ENCODE measurements at places on chromosomes 12 and 14. TPM values are rescaled to one million over a fixed set of nuclear protein-coding genes. Genes with fewer than 3 reads are reported as not detected.

Gene DENND5B
- polyA plus RNA-seq: 18.1 TPM

Gene ASCL1
- polyA plus RNA-seq: not detected

Gene SLCO1A2
- not detected for polyA plus RNA-seq

Gene PMCH
- 0.41 TPM for polyA plus RNA-seq

Gene SLC5A8
- not detected for polyA plus RNA-seq

Gene SCNN1A
- polyA plus RNA-seq: not detected

Gene MEG3
- 5,017 TPM for polyA plus RNA-seq

DNA sequence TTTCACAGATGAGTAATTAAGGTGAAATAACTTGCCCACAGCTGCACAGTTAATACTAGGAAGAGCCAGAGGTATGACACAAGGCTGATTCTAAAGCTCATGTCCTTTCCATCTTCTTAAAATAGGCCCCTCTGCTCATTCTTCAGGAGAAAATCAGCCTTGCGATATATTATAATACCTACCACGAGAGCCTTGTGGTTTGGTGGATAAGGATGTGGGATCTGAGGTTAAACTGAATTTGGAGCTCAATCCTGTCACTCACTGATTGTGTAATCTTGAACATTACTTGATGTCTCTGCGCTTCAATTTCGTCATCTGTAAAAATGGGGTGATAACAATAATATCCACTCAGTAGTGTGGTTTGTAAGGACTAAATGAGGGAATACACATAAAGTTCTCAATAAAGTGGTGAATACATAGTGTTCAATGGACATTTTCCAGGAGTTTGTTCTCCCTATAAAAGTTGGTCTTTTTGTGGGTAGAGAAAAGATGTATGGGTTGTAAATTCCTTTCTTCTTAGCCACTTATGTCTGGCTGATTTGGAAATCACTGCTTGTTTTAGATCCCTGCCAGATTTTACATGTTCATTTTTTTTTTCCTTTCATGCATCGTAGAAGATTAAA, 25.1 kb upstream of the ATP2B1 start:
- no peak for DNase-seq

DNA sequence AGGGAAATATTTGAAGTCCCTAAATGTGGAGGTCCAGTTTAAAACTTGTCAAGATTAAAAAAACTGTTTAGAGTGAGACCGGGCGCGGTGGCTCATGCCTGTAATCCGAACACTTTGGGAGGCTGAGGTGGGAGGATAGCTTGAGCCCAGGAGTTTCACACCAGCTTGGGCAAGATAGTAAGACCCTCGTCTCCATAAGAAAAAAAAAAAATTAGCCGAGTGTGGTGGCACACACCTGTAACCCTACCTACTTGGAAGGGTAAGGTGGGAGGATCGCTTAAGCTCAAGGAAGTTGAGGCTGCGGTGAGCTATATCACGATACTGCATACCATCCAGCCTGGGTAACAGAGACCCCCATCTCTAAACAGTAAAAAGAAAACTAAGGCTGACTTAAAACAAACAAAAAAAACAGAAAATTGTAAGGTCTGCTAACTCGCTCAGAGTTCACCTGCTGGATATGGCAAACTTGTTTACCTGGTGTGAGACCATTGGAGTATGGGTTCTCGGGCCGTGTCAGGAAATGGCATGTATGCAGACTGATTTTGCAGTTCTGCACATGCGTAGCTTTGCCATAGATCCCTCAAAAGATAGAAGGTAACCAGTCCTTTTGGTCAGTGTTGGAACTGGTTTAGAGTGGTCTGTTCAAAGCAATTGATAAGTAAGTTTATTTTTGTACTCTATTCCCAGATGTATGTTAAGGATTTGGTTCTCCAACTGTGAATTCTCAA, 2.1 kb downstream of the RNF10 start:
- DNase-seq: no peak

GRCh38 chr12:113241191-113242025, 20.1 kb downstream of the TPCN1 start:
- peak; percentile 59 for DNase-seq

- DNase-seq: no peak
These were observed 58.0 kb upstream of the ELK3 start for GRCh38 chr12:96136161-96136560.

DNA sequence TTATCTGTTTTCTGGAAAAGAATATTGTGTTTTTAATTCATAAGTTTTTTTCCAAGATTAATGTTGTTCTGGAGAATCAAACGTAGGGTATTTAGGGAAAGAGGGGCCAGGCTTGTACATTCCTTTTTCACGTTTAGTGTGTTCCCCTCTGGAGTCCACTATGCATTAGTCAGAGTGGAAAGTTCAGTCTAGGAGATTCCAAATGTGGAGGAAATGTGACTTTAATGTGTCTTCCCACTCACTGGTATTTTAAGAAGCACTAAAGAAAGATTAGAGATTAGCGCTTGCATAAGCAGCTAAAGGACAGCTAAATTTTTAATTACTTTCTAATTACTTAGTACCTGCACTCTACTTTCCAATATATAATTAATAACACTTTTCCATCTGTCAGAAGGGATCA, 4.4 kb upstream of the PDE6H start:
- DNase-seq: no peak

DNA sequence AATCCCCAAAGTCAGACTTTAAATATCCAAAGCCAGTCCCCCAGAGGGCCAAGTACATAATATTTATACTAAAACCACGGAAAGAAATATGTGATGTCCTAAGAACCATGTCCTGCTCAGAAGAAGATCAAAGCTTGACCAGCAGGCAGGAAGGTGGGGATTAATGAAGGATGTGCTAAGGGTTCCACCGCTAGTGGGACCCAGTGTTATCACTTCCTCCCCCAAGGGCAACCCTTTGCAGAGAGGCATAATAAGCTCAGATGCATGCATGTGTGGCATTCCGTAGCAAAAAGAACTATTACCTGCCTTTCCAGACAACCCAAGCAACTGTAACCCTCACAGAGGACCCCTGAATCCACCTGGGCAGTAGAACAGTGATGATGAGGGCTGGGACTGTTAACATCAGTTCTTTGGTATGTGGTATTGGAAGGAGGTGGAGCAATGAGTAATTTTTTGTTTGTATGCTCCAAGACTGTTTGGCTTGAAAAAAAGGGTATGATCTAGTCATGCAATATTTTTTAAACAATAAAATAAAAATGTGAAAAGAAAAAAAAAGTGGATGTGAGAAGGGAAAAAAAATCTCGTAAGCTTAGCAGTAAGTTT, 71.7 kb upstream of the ETV6 start:
- no peak for DNase-seq

DNA sequence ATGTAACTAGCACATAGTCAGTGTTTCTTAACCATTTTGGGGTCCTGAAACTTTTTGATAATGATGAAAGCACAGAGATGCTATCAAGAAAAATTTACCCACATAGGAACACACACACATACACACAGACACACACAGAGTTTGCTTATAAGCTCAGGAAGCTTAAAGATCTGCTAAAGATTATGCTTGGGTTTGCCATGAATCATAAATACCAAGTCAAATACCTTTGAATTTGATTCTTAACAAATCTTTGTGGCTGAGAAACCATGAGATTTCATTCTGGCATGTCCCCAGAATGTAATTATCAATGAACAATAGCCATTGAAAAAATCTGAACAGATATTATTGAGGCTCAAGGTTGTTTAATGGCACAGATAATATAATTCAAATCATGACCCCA, 89.2 kb downstream of the NTS start:
- DNase-seq: no peak

GRCh38 chr12:3117591-3118015, 40.4 kb downstream of the TSPAN9 start:
- no peak for DNase-seq

- no peak for DNase-seq
These were observed 18.5 kb upstream of the TBPL2 start for GRCh38 chr14:55458800-55459515.

- DNase-seq: no peak
These were observed 30.4 kb downstream of the FBXO34 start for GRCh38 chr14:55301437-55302121.

GRCh38 chr12:87280893-87281292, 748.3 kb downstream of the C12orf50 start:
- DNase-seq: no peak

- DNase-seq: no peak
These were observed 540 bp upstream of the CLEC2D start for GRCh38 chr12:9669019-9669326.

- no peak for DNase-seq
These were observed 53.4 kb upstream of the DACT1 start for GRCh38 chr14:58584383-58584782.

- DNase-seq: no peak
These were observed 36.6 kb downstream of the CDKL1 start for GRCh38 chr14:50360093-50360492.
